ENCODE measurements at places on chromosomes 6 and 20.

GRCh38 chr20:62297449-62298227, 5.2 kb upstream of the ADRM1 start:
- no peak for DNase-seq

- no peak for DNase-seq
These were observed 1.9 kb downstream of the BLCAP start for GRCh38 chr20:37525810-37526209.

- DNase-seq: no peak
These were observed 31.4 kb downstream of the TFAP2A start for GRCh38 chr6:10383331-10384090.

GRCh38 chr6:137309078-137309762, 90.0 kb upstream of the IFNGR1 start:
- no peak for DNase-seq

DNA sequence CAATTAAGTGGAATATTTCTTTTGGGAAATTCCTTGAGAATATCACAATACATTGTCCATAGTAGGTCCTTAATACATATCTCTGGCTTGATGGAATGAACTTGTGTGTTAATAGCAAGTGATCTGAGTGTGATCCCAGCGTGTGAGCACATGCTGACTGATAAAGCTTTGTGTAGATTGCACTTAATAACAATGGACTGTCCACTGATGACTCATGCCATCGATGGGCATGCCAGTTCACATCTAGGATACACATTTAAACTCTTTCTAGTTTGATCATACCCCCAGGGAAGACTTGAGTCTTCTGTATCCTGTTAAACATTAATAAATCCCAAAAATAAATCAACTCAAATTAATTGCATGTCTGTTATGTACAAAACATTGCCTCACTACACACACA, 454.3 kb upstream of the SPTLC3 start:
- DNase-seq: no peak

DNA sequence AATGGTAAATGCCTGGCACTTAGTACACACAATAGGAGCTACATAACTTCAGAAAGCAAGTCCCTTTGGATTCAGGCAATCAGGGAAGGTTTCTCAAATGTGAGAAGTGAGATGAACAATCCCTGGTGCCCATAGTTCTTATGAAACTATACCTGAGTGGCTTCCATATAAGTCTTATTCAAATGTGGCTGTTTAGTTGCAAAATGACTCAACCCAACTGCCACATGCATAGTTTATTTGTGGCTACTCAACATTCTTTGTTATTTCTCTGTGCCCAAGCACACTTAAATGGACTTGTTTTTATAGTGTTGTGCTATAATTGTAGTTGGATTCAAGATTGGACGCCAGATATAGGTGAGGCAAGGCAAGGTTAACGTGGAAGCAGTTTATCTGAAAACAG, 93.7 kb upstream of the ATXN1 start:
- no peak for DNase-seq

DNA sequence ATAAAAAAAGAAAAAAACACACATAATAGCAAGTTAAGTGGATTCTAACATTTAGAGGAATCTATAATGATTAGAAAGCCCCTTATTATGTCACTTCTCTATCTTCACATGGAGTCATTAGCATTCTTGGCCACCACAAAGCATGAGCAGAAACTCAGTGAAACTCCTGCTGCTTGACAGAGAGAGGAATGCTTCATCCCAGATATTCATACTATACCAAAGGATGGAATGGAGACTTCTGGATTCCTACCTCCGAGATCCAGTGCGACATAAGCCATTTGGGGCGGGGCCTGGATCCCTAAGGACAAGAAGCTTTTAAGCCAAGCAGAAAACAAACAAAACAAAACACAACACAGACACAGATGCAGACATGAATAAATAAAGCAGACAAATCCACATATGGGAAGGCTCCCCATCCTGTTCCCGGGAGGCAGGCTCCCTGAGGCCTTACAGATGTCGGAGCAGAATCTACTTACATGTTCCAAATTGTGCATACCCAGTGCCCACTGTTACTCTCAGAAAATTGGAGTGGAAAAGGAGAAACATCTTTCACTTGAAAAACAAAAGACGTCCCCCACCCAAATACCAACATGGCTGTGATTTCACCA, 727.3 kb downstream of the MAFB start:
- no peak for DNase-seq

DNA sequence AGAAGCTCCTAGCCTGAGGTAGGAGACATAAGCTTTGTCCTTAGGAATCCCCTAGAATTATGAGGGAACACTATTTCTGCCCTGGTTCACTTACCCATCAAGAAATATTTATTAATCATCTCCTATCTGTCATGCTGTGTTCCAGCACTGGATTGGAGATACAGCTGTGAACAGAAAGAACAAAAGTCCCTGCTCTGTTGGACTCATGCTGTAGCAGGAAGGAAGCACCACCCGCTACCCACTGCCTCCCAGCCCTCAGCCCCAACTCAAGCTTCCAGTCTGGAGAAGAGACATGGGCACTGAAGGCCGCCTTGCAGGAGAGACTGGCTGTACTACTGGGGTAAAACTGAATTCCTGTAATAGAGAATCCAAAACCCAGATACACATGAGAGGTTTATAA, 78.0 kb downstream of the MDGA1 start:
- no peak for DNase-seq

- DNase-seq: no peak
These were observed 50.8 kb downstream of the PREX1 start for GRCh38 chr20:48777005-48777404.

DNA sequence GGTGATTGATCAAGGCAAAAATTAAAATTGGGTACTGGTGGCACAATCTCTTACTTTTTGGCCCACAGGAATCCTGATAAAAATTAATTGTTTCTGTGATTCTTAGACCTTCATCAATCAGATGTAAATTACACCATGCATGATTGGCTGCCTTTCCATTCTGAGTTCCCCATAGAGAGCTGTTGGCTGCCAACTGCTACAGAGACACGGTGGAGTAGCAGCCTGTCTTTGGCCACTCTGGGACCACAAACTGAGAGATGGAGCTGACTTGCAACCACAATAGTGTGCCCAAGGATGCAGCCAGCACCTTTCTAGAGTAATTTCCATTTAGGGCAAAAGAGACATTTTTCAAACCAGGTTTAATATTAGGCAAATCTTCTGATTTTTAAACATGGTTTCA, 274.3 kb upstream of the MMS22L start:
- no peak for DNase-seq

GRCh38 chr20:4056880-4057279, 41.5 kb upstream of the RNF24 start:
- no peak for DNase-seq

DNA sequence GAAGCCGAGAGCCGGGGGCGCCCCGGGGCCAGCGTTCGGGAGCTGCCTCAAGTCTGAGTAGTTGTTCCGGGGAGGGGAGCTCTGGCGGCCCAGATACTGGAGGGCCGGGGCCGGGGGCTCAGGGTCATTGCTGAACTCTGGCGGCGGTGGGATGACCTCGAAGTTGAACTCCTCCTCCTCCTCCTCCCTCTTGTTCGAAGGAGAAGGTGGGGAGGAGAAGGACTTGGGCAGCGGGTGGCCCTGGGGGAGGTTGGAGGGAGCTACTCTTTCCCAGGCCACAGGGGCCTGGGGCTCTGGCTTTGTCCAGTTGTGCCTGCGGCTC, 37.7 kb downstream of the C6orf132 start:
- DNase-seq: no peak

DNA sequence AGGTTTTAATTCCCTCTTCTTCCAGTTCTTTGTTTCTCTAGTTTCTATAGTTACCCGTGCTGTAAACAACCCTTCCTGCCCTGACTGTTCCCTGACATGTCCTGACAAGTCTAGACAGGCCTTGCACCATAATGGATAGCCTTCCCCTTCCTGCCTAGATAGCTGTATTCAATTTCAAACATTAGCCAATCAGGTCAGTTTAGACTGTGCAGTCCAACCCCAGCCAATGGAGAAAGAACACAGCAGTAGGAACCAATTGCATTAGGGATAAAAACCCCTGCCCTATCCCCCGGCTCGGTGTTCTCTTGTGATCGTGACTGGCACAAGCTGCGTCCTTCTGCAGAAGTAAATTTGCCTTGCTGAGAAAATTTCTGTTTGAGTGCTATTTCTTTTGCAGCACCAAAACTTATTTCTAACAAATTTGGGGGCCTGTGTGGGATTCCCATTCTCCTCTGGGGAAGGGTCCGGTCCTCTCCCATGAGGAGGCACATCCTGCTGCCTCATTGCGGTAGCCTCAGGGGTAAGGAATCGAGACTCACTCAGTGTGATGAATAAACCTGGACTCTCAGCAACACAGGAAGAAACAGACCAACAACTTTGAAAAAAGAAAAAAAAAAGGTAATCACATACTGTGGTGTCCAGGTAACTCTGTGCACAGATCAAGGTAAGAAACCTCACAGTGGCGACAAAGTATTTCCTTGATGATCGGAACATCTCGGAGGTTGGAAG, 248.7 kb upstream of the ECI2 start:
- DNase-seq: no peak

Measured in stimulated activated CD4-positive, alpha-beta T cell treated with anti-CD3 and anti-CD28 coated beads, Interleukin-4, amount 100 ng/mL, for 48 hours (primary cell).